Smooth muscle cell of bladder (primary cell): ENCODE measurements at places on chromosomes 11 and 22. TPM values are rescaled to one million over a fixed set of nuclear protein-coding genes. Genes with fewer than 3 reads are reported as not detected.

The LARGE2 gene
- total RNA-seq: 0.09 TPM in 1 of 2 replicates, not detected in the other

The DPP3 gene
- total RNA-seq: 37.3 and 48.8 TPM in 2 replicates

The SOX6 gene
- 0.18 and 1.00 TPM in 2 replicates for total RNA-seq

The SCUBE2 gene
- total RNA-seq: 1.7 and 4.4 TPM in 2 replicates

The NEFH gene
- 0.09 and 0.14 TPM in 2 replicates for total RNA-seq

The GGTLC3 gene
- total RNA-seq: not detected in 2 replicates

The KRTAP5-6 gene
- not detected in 2 replicates for total RNA-seq

The SHANK2 gene
- 3.6 and 4.0 TPM in 2 replicates for total RNA-seq

The IGSF9B gene
- 0.37 TPM in 1 of 2 replicates, not detected in the other for total RNA-seq

The COPB1 gene
- 263 and 305 TPM in 2 replicates for total RNA-seq

The ZNF280B gene
- total RNA-seq: 0.28 and 0.46 TPM in 2 replicates

The GPHA2 gene
- not detected in 2 replicates for total RNA-seq

The MUC5B gene
- total RNA-seq: not detected in 2 replicates

The SAA4 gene
- total RNA-seq: not detected in 2 replicates

The HARBI1 gene
- total RNA-seq: 5.0 and 6.6 TPM in 2 replicates

The CKAP5 gene
- total RNA-seq: 46.4 and 53.5 TPM in 2 replicates

The RASSF10 gene
- total RNA-seq: not detected in 2 replicates

The RRAS2 gene
- 53.0 and 57.8 TPM in 2 replicates for total RNA-seq

The MMP7 gene
- not detected in 2 replicates for total RNA-seq

The SLC1A2 gene
- total RNA-seq: 6.2 and 6.5 TPM in 2 replicates

The FGF19 gene
- total RNA-seq: not detected in 2 replicates

The OR51B5 gene
- 0.18 and 0.28 TPM in 2 replicates for total RNA-seq

The CTSF gene
- 15.9 and 21.3 TPM in 2 replicates for total RNA-seq

The PDGFB gene
- total RNA-seq: 0.09 and 0.14 TPM in 2 replicates

The PPP2R5B gene
- 6.7 and 11.2 TPM in 2 replicates for total RNA-seq

The APOBEC3A gene
- total RNA-seq: not detected in 2 replicates

The BRSK2 gene
- total RNA-seq: 0.14 and 0.18 TPM in 2 replicates

The USP2 gene
- total RNA-seq: 0.09 and 0.14 TPM in 2 replicates

The ZNRF3 gene
- 2.3 and 2.8 TPM in 2 replicates for total RNA-seq
